ENCODE measurements at places on chromosomes 5 and 9.

DNA sequence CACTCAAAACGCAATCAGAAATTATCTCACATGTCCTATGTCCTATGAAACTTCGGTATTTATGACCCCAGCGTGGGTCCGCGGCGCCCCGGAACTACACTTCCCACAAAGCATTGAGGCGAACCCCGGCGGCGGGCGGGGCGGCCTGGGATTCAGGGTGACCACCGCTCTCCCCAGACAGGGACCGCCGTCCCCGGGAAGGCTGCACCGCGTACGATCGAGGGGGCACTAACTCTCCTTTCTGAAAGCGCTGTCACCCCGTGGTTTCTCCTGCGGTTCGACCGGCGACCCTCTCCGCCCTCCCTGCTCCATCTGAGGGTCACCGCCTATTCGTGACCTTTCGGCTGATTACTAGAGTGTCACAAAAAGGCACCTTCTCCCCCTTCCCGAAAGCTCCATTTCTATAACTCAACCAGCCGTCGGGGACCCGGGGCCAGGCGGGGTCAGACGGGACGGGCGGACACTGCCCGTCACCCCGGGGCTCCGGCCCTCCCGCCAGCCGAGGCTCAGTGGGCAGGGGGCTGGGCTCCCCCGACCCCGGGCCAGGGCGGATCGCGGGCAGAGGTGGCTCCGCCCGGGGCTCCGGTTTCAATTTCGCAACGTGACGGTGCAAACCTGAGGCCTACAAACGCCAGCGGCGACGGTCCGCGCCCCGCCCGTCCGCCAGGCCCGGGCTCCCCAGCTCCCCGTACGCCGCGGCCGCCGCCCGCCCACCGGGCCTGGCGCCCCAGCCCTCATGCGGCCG is 1.3 kb downstream of the ECPAS start:
- peak; percentile 62 for DNase-seq

DNA sequence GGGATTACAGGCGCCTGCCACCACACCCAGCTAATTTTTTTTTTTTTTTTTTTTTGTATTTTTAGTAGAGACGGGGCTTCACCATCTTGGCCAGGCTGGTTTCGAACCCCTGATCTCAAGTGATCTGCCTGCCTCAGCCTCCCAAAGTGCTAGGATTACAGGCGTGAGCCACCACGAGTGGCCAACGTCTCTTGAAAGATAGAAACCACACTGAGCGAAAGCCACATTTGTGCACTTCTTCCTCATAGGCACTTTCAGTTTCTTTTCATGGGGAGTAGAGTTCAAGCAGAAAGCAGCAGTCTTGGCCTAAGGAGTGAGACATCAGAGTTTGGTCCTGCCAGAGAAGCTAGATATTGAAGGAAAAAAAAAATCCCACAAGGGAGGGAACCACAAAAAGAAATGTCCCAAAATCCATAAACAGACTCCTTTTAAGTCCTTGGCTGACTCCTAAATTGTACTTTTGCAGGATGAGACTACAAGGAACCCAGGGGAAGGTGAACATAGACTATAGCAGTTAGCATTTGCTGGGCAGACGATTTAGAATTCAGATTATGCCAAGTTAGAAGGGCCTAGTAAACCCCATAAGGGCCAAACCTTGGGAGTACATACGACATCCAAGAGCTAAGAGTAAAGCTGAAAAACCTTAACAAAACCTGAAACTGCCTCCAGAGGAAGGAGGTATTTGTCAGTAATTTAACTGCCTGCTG is 43.9 kb upstream of the GLIPR2 start:
- DNase-seq = no peak

DNA sequence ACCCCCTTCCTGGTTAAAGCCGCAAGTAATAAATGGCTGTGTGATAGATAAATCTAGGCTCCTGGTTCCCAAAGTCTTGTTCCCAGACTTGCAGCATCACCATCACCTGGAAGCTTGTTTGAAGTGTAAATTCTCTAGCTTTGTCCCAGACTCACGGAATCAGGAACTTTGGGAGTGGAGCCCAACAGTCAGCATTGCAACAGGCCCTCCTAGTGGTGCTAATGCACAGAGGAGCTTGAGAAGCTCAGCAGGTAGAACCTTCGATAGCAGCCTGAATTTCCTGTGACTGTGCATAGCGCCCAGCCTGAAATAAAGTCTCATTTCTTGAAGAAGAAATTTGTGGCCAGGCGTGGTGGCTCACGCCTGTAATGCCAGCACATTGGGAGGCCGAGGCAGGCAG is 30.3 kb upstream of the MELK start:
- no peak for DNase-seq

GRCh38 chr5:50564079-50564478 is 102.4 kb upstream of the PARP8 start:
- no peak for DNase-seq

DNA sequence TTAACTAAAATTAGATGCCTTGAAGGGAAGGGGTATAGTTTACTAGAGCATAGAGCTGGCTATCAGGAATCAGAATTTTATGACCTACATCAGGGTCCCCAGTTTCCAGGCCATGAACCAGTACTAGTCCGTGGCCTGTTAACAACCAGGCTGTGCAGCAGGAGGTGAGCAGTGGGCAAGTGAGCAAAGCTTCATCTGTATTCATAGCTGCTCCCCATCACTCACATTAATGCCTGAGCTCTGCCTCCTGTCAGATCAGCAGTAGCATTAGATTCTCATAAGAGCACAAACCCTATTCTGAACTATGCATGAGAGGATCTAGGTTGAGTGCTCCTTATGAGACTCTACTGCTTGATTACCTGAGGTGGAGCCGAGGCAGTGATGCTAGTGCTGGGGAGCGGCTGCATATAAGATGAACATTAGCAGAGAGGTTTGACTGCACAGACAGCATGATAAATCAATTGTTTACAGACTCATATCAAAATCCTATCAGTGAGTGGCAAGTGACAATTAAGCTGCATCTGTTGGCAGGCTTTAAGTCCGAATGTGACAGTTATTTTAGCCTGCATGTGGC is 44.6 kb downstream of the TAF11L14 start:
- DNase-seq = no peak

GRCh38 chr5:124744170-124744971 is 2.1 kb downstream of the ZNF608 start:
- DNase-seq = no peak
